ENCODE measurements at places on chromosomes 16 and 17.

GRCh38 chr17:74643826-74644225 is 20.3 kb upstream of the CD300E start:
- no peak for DNase-seq

DNA sequence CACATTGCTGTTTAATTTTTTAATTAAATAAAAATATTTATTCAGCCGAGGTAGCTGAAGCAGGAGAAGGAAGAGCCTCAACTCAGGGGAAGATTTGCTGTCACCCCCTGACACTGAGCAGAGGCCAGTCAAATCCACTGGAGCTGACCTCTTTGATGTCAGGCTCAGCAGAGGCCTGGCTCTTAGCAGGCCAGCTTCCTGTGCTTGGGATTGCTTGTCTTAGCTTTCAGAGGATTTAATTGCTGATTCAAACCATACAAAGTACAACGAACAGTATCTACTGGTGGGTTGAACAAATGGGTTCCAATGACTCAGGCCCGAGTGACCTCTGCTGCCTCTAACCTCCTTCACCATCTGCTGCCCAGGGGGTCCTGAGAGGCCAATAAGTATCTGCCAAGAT is 417.0 kb upstream of the HSBP1 start:
- DNase-seq, result no peak

DNA sequence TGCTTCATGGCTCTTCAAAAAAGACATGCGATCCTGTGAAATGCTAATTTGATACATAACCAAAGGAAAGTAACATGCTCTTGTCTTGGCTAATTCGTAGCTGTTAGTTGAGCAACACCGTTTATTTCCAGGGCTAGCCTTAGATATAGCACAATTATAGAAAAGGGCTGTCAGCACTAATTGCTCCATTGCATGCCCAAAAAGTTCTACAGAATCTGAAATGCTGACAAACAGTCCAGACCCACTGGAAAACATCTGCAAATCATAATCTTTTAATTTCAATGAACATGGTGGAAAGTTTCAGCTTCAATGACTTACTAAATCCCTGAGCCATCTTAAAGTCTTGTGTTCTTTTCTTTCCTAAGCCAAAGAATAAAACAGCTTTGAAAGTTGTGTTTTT is 42.9 kb upstream of the NUDT7 start:
- no peak for DNase-seq

DNA sequence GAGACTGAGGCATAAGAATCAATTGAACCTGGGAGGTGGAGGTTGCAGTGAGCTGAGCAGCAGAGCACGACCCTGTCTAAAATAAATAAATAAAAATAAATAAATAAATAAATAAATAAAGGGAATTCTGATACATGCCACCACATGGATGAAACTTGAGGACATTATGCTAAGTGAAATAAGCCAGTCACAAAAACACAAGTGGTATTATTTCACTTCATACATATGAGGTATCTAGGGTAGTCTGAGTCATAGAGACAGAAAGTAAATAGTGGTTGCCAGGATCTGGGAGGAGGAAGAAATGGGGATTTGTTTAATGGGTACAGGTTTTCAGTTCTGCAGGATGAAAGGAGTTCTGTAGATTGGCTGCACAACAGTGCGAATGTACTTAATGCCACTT is 16.3 kb downstream of the PIPOX start:
- no peak for DNase-seq

GRCh38 chr17:65994679-65995078 is 197.3 kb downstream of the CEP112 start:
- DNase-seq, result no peak

DNA sequence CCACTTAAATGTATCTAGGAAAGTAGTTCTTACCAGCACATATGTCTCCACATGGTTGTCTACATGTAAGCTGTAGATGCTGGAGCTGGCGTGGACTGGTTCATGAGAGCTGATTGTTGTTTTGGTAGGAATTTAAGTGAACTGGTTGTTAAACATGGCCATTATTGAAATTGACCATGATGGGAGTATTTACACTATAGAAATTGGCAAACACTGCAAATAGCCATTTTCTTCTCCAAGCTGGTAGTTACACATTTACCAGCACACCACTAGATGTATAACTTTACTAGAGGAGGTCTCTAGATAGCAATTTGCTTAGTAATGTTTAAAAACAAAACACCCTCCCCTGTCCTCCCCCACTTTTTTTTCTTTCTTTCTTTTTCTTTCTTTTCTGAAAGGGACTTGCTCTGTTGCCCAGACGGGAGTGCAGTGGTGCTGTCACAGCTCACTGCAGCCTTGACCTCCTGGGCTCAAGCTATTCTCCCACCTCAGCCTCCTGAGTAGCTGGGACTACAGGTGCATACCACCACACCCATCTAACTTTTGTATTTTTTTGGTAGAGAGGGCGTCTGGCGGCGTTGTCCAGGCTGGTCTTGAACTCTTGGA is 24.2 kb downstream of the IGSF6 start:
- no peak for DNase-seq

GRCh38 chr17:40956401-40957254 is 10.1 kb downstream of the KRT39 start:
- DNase-seq, result no peak

GRCh38 chr16:65306300-65306699 is 184.4 kb upstream of the CDH11 start:
- DNase-seq, result no peak

- no peak for DNase-seq
These were observed 256.1 kb upstream of the RPL38 start for GRCh38 chr17:73947281-73947965.

DNA sequence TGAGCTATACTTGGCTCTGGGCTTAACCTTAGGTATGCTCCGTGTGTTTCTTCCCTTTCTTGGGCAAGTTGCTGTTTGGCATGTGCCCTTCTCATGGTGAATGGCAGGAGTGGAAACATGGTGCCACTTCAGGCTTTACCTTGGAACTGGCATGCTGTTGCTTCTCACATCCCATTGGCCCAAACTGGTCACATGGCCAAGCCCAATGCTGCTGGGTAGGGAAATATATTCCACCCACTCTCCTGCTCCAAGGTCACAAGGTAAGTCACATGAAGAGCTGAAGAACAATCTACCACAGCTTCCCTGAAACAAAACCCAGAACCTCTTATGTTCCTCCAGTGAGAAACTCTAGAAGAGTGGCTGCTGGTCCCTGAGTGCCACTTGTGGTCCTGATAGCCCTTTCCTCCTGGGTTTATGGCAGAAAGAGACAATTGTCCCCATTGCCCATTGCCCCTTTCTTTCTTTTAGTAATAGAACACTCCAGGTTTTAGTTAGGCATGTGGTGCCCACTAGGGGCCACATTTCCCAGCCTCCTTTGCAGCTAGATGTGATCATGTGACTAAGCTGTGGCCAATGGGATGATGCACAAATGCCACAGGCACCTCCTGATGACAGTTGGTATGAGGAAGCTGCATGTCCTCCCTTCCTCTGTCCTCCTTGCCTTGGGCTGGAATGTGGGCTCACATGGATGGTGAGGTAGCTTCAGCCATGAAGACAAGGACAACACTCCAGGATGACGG is 50.3 kb downstream of the MEOX1 start:
- no peak for DNase-seq

DNA sequence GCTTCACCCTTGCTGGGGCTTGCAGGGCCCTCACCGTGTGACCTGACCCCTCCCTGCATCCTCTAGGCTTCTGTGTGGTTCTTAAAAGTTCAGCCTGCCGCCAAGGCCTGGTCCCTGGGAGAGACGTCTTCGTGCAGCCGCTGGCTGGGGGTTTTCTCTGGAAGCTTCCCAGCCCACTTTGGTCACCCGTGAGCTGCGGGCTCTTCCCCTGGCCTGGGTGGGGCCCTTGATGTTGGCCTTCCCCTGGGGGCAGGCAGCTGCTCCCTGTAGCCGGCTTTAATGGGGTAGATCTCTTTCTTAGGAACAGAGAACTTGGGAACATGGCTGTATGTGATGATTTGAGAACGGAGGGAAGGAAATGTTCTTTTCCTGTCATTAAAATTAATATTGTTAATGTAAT is 32.7 kb downstream of the ZNF750 start:
- no peak for DNase-seq

DNA sequence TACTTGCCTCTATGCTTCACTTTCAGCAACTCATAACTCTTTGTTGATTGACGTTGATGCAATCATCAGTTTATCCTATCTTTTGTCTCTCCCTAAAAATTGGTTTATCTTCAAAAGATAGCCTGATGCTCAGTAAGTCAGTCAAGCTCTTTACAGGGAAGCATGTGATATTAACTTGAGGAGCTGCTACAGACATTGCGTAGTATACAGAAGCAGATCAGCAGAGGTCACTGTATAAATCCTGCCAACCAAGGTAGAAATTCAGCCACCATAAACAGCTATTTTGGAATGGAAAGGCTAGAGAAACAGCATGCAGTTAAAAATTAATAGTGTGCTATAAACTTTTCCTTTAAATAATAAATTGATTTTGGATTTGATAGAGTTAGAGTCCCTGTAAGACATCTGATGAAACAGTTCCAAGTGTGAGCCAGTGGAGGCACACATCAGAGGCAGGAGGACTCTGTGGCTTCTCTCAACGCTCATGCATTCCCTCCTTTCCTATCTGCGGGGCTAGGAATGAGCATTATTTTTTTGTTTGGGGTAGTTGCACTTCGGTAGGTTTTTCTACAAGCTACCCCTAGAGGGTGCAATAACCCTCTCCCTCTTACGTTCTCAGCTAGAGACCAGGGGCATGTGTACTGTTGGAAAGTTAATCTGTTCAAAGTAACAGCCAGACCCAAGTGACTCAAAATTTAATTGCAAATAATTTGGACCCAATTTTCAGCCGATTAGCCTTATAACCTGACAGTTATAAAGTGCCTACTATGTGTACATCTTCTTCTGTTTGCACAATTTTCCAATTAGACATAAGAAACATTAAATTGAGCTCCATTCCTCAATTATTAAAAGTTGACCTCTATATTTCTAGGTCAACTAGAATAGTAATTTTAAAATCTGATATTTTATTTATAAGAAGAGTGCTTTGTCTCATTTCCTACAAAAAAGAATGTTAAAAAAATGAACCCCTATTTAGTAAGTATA is 647.7 kb upstream of the SOX9 start:
- no peak for DNase-seq

DNA sequence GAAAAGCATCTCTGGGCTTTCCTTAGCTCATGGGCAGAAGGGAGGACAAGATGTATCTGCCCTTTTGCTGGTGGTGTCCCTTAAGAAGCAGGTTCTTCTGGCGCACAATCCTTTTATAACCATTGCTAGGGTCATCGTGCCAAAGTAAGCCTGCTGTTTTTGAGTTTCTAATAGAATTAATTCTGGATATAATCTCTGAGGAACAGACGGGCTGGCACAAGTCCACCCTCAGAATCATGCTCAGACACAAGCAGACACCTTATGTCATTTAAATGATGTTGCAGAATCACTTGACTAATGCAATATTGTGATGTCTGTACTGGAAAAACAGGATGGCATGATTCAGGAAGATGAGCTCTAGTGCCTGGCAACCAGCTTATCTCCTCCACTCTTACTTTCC is 18.8 kb upstream of the MMD start:
- DNase-seq, result no peak

All from stimulated activated CD4-positive, alpha-beta T cell treated with anti-CD3 and anti-CD28 coated beads, Interleukin-15, amount 100 ng/mL, for 1 hour (primary cell).